ENCODE measurements at places on chromosomes 11 and 22.

GRCh38 chr11:1310772-1311468 lies 1.5 kb upstream of the TOLLIP start:
- no peak for DNase-seq

DNA sequence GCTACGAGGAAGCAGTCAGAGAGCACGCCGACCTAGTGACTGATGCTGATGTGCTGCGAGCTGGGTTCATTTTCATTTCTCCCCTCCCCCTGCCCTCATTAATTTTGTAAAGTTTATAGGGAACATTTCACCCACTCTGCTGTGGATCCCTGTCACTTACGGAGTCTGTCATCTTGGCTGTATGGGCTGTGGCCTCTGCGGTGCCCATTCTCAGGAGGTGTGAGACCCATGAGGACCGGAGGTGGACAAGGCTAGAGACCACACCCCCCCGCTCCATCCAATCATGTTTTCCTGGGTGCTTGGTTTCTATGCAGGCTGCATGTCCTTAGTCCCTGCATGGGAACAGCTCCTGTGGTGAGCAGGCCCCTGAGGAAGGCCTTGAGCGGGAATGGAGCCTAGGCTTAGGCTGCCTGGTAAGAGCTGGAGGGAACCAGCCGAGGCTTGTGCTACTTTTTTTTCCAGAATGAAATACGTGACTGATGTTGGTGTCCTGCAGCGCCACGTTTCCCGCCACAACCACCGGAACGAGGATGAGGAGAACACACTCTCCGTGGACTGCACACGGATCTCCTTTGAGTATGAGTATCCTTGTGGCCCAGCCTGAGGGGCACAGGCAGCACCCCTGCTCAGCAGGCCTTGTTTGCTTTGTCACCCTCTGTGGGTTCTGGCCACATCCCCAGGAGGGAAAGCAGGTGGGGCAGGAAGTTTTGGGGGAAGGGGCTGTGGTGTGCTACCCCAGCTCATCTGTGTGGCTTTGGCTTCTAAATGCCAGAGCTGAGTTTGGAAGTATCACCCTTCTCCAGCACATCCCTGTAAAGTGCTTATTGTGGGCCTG lies 19.1 kb downstream of the CLDN5 start:
- DNase-seq = no peak

DNA sequence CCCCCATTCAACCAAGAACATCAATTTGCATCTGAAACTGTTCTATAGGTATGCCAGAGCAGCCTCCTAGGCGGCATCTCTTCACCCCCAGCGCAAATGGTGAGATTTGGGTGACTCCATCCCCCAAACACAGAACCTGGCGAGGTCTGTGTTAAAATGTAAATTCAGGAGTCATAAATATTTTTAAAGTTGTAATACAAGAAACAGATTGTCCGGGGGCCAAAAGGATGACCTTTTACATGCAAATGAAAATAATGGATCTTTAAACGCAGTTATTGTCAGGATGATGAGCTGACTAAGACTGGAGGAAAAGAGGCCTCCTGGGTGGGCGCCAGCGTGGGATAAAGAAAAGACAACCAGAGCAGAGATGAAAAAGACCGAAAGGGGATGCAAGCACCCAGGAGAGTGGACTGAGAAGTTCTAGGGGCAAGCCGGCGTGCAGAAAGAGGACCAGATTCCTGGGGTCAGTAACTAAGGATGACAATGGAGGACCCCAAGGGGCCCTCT lies 16.0 kb upstream of the ADA2 start:
- DNase-seq = no peak

GRCh38 chr22:44711690-44712555 lies 9.9 kb downstream of the PRR5 start:
- no peak for DNase-seq

GRCh38 chr22:27459999-27460398 lies 341.6 kb downstream of the MN1 start:
- no peak for DNase-seq

- peak; percentile 71 for DNase-seq
Observed at GRCh38 chr11:133821776-133822175, 23.5 kb downstream of the SPATA19 start.

Data from lung (tissue), 17 donors.